ENCODE measurements at places on chromosomes 2 and 18.

GRCh38 chr2:126908721-126909177, 10.1 kb downstream of the TEX51 start:
- no peak for DNase-seq

- no peak for DNase-seq
Observed at GRCh38 chr2:153819501-153819900, 52.2 kb upstream of the GALNT13 start.

DNA sequence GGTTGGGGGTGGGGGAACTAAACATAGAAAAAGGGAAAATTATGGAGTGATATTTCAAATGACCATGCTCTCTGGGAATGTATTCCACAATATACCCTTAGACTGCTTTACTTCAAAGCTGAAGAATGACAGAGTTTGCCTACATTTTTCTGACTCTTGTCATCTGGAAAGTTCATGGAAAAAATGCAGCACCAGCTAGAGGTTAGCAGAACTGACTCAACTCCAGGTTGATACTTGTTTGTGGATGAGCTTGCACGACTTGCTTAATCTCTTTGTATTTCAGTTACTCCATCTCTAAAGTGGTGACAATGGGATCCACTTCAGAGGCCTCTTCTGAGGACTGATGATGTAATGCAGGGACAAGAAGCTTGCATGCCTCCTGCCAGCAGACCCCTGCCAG, 824.0 kb upstream of the ID2 start:
- no peak for DNase-seq

- DNase-seq, result no peak
Observed at GRCh38 chr2:173109253-173110188, 33.9 kb downstream of the MAP3K20 start.

GRCh38 chr2:216855605-216856004, 4.3 kb downstream of the TNP1 start:
- DNase-seq, result no peak

DNA sequence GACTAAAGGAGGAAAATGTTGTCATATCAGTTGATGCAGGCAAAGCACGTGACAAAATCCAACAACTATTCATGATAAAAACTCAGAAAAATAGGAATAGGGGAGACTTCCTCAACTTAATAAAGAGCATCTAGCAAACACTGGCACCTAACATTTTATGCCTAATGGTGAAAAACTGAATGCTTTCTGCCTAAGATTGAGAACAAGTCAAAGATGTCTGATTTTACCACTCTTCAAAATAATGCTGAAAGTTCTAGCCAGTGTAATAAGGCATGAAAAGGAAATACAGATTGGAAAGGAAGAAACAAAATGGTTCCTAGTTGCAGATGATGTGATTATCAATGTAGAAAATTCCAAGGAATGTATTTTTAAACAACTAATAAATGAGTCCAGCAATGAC, 58.4 kb downstream of the SMAD4 start:
- no peak for DNase-seq

DNA sequence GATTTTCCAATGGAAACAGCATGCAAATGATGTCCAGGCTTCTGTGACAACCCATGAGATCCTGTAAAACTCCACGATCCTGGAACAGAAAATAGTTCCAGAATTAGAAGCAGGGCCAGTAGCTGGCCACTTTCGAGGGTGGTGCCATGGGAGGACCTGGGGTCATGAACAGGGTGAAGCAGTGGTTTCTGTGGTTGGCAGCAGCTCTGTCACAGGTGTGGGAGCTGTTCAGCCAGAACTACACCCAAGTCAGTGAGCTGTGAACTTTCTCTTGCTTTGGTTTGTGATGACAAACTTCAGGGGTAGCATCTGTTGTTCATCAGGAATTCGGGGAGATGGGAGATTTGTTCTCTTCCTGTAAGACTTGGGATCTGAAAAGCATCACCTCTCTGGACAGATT, 314.4 kb upstream of the NT5C1B start:
- DNase-seq, result no peak

DNA sequence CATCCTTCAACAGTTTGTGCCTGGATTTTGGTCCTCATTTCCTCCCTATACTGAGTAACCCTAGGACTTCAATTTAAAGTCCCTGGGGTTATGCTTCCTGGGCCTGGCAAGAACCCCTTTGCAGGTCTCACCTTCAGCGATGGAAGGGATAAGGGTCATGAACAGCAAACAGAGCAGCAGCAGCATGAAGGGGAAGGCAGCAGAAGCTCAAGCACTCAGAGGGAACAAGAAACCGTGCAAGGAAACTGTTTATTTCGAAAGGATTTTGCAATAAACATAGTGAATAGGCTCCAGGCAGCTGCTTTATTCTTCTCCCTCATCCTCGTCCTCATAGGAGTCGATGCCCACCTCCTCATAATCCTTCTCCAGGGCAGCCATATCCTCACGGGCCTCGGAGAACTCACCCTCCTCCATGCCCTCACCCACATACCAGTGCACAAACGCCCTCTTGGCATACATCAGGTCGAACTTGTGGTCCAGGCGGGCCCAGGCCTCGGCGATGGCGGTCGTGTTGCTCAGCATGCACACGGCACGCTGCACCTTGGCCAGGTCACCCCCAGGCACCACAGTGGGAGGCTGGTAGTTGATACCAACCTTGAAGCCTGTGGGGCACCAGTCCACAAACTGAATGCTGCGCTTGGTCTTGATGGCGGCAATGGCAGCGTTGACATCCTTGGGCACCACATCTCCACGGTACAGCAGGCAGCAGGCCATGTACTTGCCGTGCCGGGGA, 2.8 kb upstream of the TUBA4B start:
- no peak for DNase-seq

GRCh38 chr18:49561289-49562193, at the start of gene LIPG:
Gene LIPG, plus strand, starts transcription at chr18:49562057. Its CDS starts 252 bp downstream, at chr18:49562309.
- DNase-seq, result peak; percentile 58

DNA sequence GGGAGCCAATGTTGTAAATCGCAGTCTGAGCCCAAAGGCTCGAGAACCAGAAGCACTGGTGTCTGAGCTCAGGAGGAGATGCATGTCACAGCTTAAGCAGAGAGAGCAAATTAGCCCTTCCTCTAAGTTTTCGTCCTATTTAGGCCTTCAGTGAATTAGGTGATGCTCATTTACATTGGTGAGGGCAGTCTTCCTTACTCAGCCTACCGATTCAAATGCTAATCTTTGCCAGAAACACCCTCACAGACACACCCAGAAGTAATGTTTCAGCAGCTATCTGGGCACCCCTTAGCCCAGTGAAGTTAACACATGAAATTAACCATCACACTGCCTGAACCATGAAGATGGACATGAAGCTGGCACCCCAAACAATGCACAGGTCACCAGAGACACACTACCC, 385.1 kb downstream of the STK39 start:
- DNase-seq, result no peak

DNA sequence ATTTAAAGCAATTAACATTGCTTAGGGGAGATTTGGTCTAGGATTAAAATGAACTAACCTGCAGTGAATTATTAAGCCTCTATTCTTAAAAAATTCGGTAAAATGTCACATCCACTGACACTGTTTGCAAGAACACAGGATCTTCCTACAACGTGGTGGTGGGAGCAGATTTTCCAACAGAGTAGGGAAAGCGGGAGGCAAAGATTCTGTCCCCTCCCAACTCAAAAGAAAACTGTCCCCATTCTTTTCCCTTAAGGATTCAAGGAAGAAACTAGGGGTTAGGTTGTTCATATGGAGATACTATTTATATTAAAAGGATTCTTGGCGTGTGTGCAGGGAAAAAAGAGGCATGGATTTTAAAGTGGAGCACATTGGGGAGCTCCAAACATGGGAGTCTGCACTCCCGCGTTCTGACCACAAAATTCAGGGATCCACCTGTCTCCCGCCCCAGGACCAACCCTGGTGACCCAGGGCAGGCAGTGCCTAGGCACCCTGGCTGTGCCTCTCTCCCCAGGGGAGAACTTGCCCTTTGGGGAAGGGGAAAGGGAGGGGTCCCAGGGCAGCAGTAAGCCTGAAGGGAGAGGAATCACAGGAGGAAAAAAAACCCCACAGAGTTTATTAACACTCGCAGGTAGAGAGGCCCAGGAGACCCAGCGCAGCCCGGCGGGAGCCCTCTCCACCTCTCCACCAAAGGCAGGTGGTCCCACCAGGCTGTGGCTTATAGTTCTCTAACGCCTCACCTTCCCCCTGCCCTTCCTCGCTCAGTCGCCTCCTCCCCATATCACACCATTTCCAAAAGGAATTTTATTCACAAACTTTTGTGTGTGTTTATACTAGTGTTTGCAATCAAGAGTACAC, 2.3 kb downstream of the PTGR3 start:
- DNase-seq, result no peak

GRCh38 chr2:120330946-120331822, 14.8 kb upstream of the INHBB start:
- DNase-seq, result no peak

DNA sequence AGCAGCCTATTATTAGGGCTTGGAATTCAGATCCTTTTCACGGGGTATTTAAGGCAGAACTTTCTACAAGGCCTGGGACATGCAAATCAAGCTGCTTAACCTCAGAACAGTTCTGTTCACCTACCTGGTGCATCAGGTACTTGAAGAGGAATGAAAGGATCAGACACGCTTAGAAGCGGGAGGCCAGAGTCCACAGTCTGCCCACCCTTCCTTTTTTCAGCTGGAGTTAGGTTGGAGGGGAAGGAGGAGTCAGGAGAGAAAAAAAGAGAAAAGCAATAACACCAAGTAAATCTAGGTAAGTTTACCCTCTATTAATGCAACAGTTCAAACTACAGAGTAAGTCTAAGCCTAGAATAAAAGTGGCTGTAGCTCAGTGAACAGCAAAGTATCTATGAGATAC, 58.6 kb upstream of the NFU1 start:
- no peak for DNase-seq

Data from activated CD4-positive, alpha-beta T cell treated with anti-CD3 and anti-CD28 coated beads, Interleukin-2, Interleukin-4, amounts not matched to agents 100 ng/mL and 50 ng/mL, durations not matched to agents 16 hours and 8 hours (primary cell).